COLO829 (cell line): ENCODE measurements at places on chromosomes 16 and 17.

- DNase-seq: no peak
Observed at GRCh38 chr16:58010886-58011285, 9.7 kb downstream of the USB1 start.

DNA sequence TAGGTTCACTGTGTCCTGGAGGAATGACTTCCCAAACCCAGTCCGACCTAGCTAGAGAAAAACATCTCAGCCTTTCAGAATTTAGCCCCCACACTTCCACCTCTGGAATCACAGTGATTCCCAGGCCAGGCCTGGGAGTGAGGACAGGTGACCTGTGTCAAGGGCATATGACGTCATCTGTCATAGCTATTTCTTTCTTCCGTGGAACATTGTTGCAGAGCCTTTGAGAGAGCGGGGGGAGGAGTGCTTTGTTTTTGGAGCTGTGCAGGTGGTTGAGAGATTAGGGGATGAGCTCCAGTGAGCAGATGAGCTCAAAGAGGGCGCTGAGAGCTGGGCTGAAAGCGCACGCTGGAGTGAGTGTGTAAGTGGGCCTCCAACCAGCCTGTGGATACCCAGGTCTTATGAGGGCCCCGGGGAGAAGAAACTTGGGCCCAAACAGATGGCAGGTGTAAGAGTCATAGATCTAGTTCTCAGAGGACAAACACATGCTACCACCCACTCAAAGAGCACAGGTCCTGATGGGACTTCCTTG is 344.8 kb downstream of the SNX29 start:
- DNase-seq: no peak

- no peak for DNase-seq
Observed at GRCh38 chr17:33330877-33331276, 37.8 kb upstream of the ASIC2 start.

DNA sequence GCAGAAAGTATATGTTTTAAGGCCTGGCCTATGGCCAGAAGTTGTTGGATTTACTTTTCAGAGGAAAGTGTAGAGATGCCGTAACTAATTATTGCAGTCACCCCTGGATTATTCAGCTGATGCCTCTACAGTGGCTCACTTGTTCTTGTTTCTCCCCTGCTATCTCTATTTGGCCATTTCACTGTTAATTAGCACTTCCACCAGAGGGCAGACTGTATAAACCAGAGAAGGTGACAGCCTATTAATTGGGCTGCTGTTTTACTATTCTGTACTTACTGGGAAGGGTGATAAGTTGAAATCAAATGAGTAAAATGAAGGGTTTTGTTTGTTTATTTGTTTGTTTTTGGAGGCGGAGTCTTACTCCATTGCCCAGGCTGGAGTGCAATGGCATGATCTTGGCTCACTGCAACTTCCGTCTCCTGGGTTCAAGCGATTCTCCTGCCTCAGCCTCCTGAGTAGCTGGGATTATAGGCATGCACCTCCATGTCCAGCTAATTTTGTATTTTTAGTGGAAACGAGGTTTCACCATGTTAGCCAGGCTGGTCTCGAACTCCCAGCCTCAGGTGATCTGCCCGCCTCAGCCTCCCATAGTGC is 66.0 kb downstream of the CDK12 start:
- DNase-seq: no peak

- DNase-seq: no peak
Observed at GRCh38 chr17:8055851-8056231, 17.0 kb downstream of the ALOX15B start.

GRCh38 chr17:4127555-4127954 is 15.3 kb downstream of the ZZEF1 start:
- DNase-seq: no peak

DNA sequence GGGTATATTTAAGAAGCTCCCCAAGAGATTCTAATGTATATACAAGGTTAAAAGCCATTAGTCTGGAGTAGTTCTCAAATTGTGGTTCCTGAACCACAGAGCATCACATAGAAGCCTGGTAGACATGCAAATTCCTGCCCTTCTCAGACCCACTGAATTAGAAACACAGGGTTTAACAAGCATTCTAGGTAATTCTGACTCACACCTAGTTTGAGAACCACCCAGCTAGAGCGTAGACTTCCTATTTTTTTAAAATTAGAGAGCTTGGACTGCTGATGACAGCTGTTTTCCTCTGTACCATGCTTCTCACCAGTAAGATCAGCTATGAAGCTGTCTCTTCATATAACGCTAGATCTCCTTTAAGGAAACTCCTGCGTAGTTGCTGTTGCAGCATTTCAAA is 50.6 kb downstream of the HS3ST3B1 start:
- DNase-seq: no peak
